HAP-1 (cell line): ENCODE measurements at places on chromosomes 16 and 17.

GRCh38 chr17:38663125-38663751, 11.5 kb downstream of the EPOP start:
- peak; percentile 90 for DNase-seq

DNA sequence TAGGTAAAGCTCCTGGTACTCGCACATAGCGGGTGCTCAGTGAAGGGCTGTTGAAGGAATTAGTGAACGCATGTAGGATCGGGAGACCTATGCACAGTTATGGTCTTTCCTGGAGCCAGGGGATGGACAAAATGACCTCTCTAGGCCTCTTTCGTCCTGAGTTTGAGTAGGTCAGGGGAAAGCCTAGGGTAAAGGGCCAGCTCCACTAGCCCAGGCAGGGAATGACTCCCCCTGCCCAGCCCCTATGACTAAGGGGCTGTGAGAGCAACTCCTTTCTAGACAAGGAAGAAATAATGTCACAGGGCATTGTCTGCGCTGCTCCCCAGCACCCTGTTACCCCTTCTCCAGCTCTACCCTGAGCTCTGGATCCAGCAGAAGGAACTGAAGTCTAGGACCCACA, 24.6 kb upstream of the FMNL1 start:
- no peak for DNase-seq

DNA sequence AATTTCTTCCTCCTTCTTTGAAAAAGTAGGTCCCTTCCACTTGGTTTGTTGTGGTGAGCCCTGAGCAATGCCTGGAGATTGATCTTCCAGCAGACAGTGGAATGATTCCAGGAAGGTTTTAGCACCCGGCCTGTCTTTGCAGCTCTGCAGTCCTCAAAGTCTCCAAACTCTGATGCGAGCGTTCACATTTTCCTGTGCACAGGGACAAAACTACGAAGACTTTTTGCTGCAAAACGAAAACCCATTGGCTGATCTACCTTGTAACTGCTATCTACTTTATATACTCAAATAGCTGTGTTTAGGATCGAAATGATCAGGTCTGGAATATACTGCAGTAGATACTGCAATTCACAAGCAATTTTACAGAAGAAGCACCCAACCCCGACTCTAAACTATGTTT, 21.7 kb downstream of the G6PC1 start:
- no peak for DNase-seq

- no peak for DNase-seq
These were observed 24.2 kb downstream of the ORC6 start for GRCh38 chr16:46713634-46714033.

- no peak for DNase-seq
These were observed 83.9 kb downstream of the SOX9 start for GRCh38 chr17:72204742-72205141.

GRCh38 chr17:66652840-66653507, 181.9 kb upstream of the CACNG5 start:
- no peak for DNase-seq

- DNase-seq, result no peak
These were observed 21.4 kb downstream of the ACTG1 start for GRCh38 chr17:81491181-81491581.

- no peak for DNase-seq
These were observed 11.7 kb downstream of the GJD3 start for GRCh38 chr17:40352779-40353394.
